ENCODE measurements at places on chromosomes 2 and 18. TPM values are rescaled to one million over a fixed set of nuclear protein-coding genes. Genes with fewer than 3 reads are reported as not detected.

- DNase-seq, result peak; percentile 20
Observed at GRCh38 chr18:77206676-77207374, 42.8 kb upstream of the GALR1 start.

DNA sequence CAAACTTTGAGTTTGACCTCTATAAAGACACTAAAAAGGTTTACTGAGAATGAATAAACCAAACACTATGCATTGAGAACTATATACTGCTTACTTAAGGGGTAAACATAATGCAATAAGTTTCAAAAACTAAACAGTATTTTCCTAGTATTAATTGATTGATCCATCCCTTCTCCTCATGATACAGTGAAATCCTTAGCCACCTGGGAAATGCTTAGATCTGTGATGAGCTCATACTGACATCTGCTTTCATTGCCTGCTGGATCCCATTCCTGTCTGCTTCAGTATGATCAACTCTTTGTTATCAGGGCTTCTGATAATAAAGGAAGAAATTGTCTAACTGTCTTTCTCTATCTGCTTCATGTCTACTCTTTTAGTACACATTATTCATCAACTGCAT is 74.9 kb upstream of the UBE2E3 start:
- no peak for DNase-seq

DUSP11 gene
- 19.9 TPM for total RNA-seq

- no peak for DNase-seq
Observed at GRCh38 chr2:199902486-199903110, 8.5 kb upstream of the C2orf69 start.

KATNAL2 gene
- 2.1 TPM for total RNA-seq

- DNase-seq, result no peak
Observed at GRCh38 chr2:28074137-28074536, 183.6 kb downstream of the BABAM2 start.

TTN gene
- 3.4 TPM for total RNA-seq

OTOS gene
- not detected for total RNA-seq

- no peak for DNase-seq
Observed at GRCh38 chr2:34652636-34653035, 1053.5 kb upstream of the FAM98A start.

DNA sequence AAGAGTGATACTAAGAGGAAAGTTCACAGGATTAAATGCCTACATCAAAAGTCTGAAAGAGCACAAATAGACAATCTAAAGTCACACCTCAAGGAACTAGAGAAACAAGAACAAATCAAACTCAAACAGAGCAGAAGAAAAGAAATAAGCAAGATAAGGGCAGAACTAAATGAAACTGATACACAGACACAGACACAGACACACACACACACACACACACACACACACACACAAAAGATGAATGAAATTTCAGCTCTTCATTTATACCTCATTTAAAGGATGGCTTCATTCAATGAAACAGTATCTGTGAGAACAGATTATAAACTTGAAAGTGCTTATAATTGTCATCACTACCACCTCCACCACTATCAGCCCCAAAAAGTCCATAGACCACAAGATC is 428.9 kb downstream of the MBD2 start:
- no peak for DNase-seq

- DNase-seq, result no peak
Observed at GRCh38 chr2:194104687-194105086, 1552.3 kb upstream of the SLC39A10 start.

DNA sequence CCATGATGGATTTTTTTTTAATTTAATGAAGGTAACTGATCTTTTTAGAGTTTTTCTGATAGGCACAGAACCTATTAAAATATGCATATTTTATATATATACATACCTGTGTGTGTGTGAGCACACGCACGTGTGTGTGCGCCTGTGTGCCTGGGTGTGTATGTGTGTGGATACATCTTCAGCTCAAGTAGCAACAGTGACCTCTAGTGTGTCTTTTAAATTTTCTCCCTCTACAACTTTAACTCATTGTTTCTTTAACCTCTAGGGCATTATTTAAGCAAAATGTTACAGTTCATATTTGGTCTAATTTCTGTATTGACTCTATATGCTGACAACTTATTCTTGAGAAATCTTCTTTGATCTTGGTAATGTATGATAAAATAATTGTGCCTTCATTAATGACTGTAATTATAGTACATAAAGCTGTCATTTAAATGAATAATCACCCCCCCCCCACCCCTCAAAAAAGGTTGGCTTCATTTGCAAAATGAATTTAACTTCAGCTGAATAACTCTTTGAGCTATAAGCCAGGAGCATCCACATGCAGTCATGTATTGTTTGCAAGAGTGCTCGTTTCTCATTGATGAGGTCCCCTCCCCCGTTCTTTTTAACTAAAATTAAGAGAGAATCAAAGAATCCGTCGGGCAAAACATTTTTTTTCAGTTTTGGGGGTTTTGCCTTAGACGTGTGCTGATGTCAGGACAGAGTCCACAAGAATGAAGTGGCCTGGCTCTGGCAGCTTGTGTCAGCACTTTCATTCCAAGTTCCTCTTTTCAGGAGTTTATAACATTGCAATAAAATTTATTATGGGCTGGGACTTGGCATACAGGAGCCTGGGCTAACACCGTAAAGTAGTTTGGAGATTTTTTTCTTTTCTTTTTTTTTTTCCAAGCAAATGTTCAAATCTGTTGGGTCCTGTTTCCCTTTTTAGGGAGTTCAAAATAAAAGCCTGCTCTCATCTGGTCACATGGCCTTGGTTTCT is 80.0 kb downstream of the ETAA1 start:
- DNase-seq, result peak; percentile 30

DNA sequence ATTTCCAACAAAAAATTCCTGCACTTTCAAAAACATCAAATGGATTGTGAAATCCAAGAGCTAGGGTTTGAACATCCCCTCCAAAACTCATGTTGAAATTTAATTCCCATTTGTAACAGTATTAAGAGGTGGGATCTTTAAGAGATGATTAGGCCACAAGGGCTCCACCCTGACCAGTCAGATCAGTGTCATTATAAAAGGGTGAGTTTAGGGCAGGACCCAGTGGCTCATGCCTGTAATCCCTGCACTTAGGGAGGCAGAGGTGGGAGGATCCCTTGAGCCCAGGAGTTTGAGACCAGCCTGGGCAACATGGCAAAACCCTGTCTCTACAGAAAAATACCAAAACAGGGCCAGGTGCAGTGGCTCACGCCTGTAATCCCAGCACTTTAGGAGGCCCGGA is 8.9 kb downstream of the GTF3C2 start:
- no peak for DNase-seq

- DNase-seq, result no peak
Observed at GRCh38 chr18:6255116-6255705, 159.5 kb downstream of the L3MBTL4 start.

ZSWIM2 gene
- total RNA-seq, result not detected

GRCh38 chr2:176679061-176679669 is 409.9 kb downstream of the MTX2 start:
- DNase-seq, result no peak

GRCh38 chr2:153416071-153416470 is 62.5 kb downstream of the RPRM start:
- DNase-seq, result no peak

DNA sequence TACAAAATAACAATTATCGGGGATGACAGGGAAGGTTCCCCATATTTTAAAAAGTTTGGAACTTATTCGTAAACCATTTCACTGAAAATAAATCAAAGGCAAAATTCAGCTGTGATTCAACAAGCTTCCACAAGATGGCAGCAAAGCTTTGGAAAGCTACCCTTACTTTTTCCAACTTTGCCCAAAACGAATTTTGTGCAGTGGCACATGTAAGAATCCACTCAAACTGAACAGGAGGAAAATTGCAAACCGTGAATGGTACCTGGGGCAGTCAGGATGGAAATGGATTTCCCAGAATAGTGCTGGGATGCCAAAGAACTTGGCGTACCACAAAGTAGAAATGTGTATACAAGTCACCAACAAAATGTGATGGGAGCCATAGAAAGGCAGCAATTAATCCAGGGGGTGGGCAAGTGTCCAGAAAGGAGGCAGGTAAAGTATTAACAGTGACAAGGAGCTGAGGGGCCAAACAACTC is 10.7 kb downstream of the RPL31 start:
- DNase-seq, result no peak

DNA sequence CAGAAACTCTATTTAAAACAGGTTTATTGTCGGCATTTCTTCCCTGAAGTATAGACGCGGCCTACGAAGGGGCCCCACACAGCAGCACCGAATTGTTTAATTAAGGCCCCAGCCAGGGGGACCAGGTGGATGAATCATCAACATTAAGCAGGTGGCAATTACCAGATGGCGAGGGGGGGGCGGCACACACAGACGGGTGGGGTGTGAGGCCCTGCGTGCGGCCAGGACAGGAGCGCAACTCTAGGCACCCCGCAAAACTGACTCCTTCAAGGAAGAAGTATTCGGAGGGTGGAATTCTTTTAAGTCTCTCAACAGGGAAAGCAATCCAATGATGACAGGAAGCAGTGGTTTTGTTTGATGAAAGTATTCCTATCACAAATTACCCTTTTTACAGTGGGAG is 830.4 kb downstream of the GALR1 start:
- DNase-seq, result no peak

DNA sequence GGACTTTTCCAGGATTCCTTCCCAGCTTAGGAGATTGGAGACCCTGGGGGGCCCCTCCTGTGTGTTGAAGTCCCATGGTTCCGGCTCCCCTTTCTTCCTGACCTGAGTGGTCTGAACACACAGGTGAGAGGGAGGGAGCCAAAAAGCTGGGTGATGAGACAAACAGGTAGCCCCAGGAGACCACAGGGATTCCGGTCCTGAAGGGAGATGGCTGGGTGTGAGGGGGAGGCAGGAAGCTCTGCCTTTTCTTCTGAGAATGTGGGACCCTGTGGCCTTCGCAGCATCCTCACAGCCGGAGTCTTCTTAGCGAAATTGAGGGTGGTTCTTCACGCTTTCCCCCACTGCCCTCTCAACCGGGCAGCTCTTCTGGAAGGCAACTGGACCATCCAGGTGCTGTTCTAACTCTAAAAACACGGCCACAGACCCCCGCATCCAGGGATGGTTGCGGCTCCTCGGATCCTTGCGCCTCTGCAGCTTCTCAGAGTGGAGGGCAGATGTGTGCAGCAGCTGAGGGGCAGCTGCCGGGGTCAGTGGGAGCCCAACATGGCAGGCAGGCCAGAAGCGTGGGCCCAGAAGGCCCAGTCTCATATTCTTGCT is 4.4 kb downstream of the SLC66A3 start:
- no peak for DNase-seq

DNA sequence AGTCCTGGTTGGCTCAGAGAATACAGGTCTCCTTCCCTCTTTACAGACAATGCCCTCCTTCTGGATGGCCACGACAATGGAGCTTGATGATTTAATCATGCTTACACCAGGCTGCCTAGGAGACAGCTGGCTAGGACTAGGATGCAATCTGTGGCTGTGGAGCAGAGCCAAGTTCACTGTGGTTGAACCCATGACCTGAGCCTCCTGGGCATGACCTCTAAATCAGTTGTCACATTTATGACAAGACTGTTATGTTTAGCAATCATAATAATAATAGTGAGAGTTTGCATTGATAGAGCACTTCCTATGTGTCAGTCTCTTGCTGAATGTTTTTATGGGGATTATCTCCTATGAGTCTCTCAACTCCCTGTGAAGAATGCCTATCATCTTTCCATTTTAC is 244.1 kb downstream of the ICOS start:
- no peak for DNase-seq

- DNase-seq, result no peak
Observed at GRCh38 chr18:79983253-79983652, 5.1 kb downstream of the TXNL4A start.

GRCh38 chr2:44296653-44297052 is 21.4 kb downstream of the SLC3A1 start:
- DNase-seq, result no peak

- no peak for DNase-seq
Observed at GRCh38 chr2:46815121-46815802, 100.3 kb downstream of the MCFD2 start.

DNA sequence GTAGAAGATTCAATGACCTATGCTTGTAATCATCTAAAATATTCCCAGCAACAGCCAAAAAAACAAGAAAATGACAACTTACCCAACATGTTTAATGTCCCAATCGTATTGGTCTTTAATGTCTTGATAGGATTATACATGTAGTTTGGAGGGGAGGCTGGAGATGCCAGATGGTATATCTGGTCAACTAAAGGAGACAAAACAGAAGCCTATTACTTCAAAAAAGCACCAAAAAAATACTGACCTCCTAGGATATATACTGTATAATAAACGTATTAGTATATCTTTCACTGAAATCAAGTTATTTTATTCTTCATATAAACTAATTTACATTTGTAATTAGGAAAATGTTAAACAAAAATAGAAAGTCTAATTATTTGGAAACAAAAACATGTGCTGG is 64.5 kb downstream of the UXS1 start:
- no peak for DNase-seq

- DNase-seq, result no peak
Observed at GRCh38 chr18:33720133-33720532, 142.1 kb downstream of the ASXL3 start.

DNA sequence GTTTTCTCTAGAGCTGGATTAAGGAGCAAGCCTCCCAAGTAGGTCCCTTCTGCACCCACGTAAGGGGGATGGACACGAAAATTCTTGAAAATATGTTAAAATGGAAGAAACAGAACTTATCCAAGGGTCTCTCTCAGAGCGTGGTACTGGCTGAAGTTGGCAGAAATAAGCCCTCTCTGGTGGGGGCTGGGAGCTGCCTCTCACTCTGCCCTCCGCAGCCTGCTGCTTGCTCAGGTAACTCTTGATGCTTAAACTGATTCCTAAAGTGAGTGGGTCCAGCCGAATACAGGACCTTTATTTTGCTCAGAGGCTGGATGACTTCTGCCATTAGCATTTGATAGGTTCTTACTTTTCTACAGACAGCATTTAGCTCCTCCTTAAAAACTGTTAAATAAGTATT is 78.1 kb downstream of the SPHKAP start:
- no peak for DNase-seq

DNA sequence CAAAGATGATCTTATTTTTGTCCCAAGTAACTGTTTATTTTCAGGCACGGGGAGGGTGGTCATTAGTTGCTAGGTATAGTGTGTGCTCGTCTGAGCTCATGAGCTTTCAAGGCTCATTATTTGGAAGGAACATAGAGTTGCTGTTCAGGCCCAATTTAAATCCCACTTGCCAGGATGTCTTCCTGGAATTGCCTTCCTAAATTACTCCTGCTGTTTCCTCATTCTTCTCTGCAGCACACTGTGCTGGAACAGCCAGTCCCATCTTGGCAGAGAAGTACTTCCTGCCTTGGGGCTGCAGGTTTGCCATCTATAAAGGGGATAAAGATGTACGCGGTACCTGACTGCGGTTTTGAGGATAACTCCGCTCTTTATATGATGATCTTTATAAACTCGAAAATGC is 37.3 kb downstream of the GREB1 start:
- peak; percentile 27 for DNase-seq

DNA sequence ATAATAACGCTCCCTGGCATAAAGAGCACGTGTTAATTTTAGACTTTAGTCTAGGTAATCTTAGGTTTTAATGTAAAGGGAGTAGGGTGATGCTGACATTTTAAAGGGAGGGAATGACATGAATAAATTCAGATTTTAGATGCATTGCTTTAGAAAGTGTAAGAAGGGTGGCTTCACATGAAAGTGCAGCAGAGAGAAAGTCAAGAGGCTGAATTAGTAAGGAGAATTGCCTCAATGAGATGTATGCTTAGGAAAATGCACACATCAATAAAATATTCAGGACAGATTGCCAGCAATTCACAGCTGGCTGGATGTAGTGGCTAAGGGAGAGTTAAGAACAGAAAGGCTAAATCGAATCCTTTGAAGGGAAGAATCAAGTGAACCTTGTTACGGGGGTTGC is 165.5 kb upstream of the CDH19 start:
- no peak for DNase-seq

PLEKHB2 gene
- total RNA-seq, result 150 TPM
